Epithelial cell of esophagus (primary cell): ENCODE measurements at places on chromosomes 12 and 14.

GRCh38 chr14:35808076-35808637 lies 938 bp downstream of the RALGAPA1 start:
- DNase-seq, result peak; percentile 72

DNA sequence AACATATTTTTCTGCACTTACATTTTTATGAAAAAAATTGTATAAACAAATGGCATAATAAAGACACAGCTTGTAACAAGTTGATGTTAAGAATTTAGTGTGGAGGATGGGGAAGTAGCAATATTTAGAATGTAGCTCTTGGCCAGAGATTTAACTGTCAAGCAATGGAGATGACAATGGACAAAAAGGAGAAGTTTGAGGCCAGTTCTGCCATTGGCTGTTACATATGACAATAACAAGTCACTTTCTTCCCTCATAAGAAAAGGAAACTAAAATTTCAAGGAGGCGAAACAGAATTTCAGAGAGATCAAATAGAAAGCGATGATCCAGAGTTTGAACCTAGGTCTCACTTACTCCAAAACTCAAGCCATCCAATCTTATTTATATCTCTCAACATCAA lies 122.8 kb upstream of the CCDC175 start:
- no peak for DNase-seq

DNA sequence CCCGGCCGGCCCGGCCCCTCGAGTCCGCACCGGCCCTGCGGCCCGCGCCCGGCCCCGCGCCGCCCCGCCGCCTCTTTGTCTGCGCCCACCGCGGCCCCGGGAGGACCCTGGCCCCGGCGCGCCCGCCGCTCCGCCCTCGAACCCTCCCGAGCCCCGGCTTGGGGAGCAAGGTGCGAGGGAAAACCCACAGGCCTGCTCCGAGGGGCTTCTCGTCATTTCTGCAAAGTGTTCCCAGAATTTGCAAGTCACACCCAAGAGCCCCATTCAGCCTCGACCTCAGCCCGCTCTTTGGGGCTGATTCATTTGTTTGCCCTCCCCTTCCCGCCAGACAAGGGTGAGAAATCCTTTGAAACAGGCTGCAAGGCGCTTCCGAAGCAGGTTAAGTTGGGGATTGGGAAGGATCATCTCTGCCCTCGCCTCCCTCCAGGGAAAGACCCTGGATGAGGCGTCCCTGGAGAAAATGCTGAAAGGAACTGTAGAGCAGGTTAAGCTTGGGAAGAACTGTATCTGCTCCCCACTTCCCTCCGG lies 325 bp upstream of the CLIP1 start:
- peak; percentile 82 for DNase-seq

DNA sequence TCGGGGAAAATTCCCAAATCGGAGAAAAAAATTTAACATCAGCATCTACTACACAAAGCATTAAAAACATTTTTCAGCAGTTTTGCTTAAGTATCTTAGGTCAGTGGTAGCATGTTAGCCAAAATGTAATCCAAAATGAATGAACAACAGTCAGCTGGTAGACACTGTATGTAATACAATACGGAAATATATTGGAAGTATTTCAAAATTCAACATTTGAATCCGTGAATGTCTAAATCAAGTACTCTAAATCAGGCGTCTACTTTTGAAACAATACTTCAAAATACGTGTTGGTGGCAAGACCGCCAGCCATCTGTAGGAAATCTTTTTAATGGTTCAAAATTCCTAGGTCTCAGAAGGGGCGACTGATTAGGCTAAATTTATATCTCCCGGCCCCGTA lies 1.1 kb downstream of the SCAF11 start:
- DNase-seq, result no peak

- no peak for DNase-seq
These were observed 148.1 kb downstream of the KIF26A start for GRCh38 chr14:104286496-104286895.

DNA sequence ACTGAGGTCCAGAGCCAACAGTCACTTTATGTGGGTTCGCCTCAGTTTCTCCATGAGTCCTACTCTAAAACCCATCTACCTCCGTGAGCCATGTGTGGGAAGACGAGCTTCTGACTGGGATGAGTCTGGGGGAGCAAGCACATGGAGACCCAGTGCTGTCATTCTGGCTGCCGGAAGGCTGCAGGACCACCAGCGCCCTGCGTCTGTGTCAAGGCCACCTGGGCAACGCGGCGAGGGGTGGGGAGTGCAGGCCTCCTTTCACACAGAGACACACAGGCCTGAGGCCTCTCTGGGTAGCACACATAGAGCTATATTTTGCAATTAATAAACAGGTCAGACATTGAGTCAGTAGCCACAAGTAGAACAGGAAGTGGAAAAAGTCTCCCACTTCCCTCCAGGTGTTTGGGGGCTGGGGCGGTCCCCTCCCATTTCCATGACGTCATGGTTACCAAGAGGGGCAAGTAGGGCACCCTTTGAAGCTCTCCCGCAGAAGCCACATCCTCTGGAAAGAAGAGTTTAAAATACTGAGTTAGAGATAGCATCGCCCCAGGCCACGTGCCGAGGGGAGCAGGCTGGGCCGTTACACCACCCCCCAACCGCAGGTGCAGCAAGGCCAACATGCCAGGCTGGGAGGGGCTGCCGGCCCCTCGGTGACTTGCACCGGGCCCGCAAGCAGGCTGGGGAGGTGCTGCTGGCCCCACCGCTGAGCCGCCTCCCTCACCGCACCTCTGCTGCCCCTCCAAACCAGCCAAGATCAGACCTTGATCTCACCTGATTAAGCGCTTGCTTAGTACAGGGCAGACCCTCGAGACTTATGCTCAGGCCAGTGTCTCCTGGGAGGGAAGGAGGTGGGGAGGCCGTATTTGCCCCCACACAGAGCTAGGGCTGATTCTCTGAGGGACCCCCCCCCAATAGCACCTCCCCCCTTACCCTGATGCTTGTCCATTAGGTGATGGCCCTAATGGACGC lies 32.7 kb downstream of the DAD1 start:
- DNase-seq, result peak; percentile 94

- DNase-seq, result no peak
These were observed 16.5 kb downstream of the SEL1L start for GRCh38 chr14:81516986-81517797.

DNA sequence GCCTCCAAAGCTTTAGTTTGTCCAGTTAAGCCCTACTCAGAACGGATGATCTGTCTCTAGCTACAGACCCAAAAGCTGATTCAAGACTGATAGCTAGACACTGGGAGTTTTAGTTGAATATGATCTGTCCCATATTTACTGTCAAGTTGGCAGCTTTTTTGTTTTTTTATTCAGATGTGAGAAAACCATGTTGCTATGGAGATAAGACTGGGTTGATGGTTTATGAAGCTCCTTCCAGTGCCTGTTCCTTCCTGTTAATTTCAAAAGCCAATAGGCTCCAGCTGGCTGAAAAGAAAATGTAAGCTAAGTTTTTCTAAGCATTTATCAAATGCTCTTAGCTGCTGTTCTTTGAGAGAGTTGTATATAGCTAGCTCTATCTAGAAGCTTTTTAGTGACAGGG lies 4.7 kb downstream of the DYNLL1 start:
- no peak for DNase-seq

DNA sequence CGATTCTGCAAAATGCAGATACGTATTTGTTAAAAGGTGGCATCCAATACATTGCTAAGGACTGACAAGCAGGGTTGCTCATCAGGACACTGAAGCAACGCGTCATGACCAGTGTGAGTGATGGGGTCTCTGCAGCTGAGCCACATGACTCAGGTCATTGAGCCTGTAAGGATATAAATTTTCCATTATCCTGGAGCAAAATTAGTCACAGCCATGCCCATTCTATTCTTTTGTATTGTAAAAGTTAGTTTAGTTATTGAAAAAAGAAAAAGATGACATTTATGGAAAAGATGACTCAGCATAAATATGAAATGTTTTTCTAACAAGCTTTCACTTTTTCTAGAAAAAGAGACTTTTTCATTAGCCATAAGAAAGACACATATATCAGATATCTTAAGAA lies 268.0 kb upstream of the TMEM132C start:
- no peak for DNase-seq

DNA sequence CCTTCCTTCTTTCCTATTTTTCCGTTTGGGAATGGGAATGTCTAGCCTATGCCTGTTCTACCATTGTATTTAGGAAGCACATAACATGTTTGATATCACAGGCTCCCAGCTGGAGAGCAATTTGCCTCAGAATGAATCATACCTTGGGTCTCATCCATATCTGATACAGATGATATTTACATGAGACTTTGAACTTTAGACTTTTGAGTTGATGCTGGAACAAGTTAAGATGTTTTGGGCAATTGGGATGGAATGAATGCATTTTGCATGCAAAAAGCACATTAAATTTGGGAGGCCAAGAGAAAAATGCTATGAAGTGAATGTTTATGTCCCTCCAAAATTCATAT lies 61.9 kb upstream of the BEGAIN start:
- DNase-seq, result no peak

DNA sequence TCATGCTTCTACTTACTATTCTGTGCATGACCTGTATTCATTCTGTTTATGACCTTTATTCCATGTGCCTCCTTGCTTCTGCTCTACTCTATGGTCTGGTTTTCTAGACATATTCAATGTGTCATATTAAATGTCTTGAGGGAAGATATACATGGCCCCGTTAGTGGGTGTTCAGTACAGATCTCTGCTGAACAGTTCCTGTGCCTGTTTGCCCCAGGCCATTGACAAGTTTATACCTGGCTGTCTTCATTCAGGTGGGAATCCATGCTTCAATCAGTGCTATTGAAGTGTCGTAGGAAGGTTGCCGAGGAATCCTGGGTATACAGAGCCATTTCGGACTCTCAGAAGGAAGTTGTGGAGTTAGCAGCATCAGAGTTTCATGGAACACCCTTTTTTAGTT lies 7.4 kb upstream of the PPFIBP1 start:
- peak; percentile 25 for DNase-seq

DNA sequence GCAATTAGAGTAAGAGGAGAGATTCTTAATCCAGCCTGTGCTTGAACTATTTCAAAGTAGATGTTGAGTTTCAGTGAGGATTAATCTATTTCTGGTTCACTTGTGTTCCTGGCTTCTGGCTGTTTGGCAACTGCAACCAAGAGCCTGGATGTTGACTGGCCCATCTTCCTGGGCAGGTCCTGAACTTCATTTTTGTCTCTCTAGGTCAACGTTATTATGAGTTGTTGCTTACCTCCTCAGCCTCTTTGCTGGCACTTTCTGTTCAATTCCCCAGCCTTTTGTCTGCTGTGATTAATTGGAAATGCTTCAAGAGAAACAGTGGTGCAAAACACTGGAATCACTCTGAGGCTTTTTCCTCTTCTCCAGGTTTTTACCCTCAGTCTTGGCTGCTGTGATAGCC lies 56.8 kb downstream of the TMEM132D start:
- DNase-seq, result no peak
